ENCODE measurements at places on chromosomes 2 and 18.

- DNase-seq: peak; percentile 59
Observed at GRCh38 chr2:164735309-164735919, 106.2 kb downstream of the COBLL1 start.

GRCh38 chr2:96437512-96437911 is 67.6 kb downstream of the NEURL3 start:
- no peak for DNase-seq

DNA sequence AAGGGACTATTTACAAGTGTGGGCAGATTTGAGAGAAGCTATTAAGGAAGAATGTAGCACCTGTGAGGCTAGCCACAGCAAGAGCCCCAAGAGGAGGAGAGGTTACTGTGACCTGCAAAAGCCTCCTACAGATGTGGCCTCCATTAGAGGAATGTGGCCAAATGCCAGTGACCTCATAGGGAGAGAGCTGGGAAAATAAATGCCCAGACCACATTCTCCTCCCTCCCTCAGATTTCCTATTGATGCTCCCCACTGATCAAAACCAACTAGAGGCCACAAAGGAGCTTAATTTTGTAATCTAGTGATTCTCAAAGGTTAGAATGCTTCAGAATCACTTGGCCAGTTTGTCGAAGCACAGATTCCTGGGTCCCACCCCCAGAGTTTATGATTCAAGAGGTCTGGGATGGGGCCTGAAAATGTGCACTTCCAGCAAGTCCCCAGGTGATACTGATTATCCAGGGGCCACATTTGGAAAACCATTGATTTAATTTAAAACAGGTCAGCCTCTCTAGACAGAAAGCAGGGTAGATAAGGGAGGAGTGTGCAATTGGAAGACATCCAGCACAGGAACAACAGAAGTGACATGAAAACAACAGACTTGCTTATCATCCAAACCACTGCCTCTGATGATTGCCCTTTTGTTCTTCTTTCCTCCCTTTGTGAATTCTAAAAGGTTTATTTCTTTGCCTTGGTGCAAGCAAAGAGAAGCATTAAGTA is 61.2 kb upstream of the RBBP8 start:
- DNase-seq: peak; percentile 21

GRCh38 chr2:232365621-232366321 is 12.8 kb upstream of the ALPP start:
- peak; percentile 77 for DNase-seq

GRCh38 chr2:146927080-146927711 is 917.6 kb upstream of the ACVR2A start:
- DNase-seq: no peak

DNA sequence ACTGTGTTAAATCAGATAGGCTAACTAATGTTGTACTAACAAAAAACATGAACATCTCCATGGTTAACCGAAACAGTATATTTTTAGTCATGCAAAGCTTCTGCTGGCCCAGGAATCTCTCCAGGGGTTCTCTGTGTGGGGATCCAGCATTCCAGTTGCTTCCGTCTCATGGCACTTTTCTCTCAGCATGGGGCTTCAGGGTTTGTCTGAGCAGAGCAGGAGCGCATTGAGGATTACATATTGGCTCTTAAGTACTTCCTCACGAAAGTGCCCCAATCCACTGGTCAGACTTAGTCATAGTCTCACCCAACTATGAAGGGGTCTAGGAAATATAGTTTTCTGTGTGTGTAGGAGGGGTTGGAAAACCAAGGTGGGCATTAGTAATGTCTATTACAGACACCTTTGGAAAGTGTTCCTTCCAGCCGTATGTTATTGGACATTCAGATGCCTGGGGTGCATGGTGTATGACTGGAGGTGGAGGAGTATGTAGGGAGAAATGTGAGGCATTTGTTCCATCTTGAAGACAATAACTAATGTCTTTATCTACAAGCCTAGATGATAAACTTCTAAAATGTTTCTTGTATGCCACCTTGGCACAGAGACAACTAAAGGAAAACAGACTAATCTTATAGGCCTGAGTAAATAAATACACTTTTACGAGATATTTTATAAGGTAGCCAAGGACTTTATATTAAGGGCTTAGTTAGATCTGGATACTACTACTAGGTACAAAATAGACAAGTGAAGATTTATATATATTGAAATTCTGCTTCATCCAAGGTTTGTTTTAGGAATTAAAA is 123.8 kb upstream of the ZEB2 start:
- DNase-seq: peak; percentile 13

- no peak for DNase-seq
Observed at GRCh38 chr2:127630096-127630863, 15.7 kb upstream of the GPR17 start.

DNA sequence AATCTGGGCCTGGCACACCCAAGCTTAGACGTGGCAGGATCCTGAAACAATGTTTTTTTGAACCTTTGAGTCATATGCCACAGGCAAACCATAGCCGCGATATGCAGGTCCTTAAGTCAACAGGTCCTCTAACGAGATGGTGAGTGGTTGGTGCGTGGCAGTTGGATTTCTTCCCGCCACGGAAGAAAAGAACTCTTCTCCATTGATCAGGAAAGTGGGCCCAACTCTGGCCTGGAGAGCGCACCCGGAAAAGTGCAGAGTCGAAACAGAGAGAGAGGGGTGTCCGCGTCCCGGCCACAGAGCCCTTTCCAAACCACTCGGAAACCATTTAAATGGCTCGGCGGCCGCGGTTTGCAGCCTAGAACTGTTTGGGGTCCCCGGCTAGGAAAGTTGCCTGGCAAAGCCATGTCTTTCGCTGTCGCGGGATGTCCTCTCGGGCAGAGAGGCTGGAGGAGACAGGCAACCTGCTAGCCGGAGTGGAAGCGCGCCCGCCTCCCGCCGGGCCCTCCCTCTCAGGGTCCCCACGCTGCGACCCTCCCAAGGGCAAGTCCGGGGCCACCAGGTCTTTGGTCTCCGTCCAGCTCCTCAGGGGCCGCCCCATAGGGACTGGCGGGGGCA is 777 bp downstream of the GALNT3 start:
- peak; percentile 65 for DNase-seq
